ENCODE measurements at places on chromosomes 12 and 14.

DNA sequence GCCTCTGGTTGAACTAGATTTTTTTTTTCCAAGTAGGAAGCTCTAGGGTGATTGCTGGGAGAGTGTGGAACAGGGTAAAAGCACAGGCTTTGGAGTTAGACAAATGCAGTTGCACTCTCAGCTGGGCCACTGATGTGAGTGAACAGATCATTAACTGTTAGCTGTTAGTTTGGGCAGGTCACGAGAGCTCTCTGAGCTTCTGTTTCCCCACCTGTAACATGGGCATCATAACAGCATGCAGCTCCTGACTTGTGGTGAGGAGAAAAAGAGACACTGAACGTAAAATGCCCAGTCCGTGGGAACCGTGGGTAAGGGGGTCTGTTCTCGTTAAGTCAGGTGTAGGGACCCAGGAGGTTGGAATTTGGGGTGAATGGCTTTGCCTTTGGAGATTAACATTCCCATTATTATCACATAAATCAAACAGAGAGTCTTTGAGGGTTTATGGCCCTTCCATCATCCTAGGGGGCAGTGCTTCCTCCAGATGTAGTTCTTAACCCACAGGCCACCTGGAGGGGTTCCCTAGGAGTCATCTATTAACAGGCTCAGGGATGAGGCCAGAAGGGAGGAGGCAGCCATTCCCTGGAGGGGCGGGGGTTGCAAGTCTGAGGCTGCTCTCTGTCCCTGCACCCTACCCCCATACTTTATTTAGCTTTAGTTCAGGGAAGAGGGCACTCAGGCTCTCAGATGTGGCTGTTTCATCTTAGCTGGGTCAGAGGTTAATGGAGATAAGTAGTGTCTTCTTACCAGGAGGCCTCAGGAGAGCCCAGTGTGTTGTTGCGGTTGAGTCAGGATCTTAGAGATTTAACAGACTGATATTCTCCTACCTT lies 135.2 kb downstream of the DACT1 start:
- DNase-seq: no peak

DNA sequence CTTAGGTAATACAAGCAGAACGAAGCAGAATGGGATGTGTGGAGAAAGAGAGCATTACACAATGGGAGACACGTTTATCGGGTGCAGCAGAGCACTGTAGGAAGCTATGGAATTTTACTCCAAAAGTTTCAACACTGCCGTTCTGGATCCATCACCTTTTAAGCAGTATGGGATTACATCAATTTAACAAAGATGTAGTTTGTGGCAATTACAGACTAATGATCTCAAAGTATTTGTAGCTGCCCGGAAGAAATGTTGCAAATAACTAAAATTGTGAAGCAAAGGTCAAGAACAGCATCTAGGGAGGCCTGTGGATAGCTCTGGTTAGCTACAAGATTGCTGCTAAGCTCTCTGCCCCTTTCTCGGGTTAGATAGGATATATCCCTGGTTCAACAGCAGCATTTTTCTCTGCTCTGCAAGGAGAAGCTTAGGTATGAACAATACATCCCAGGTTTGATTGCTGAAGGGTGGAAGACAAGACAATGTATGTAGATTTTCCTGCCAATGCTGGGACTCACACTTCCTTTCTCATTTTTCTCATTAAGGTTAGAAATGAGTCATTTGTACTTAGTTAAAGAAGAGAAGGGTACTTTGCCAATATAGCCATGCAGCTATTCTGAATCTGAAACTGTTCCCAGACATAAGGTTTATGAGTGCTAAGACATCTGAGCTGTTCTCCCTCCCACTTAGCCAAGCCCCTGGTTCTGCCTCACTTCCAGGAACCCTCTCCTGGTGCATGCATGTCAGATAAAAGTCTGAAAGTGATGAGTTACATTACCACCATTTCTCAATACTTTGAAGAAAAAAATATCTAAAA lies 75.0 kb upstream of the HIF1A start:
- peak; percentile 13 for DNase-seq

GRCh38 chr14:46368275-46368674 lies 283.3 kb downstream of the RPL10L start:
- no peak for DNase-seq

- no peak for DNase-seq
Observed at GRCh38 chr12:24839268-24839791, 109.6 kb downstream of the BCAT1 start.

- no peak for DNase-seq
Observed at GRCh38 chr14:98946940-98947339, 325.1 kb downstream of the BCL11B start.

- DNase-seq: no peak
Observed at GRCh38 chr12:51890511-51891171, 2.7 kb downstream of the ANKRD33 start.

GRCh38 chr12:93419388-93420034 lies 22.2 kb downstream of the UBE2N start:
- peak; percentile 38 for DNase-seq

- no peak for DNase-seq
Observed at GRCh38 chr12:106715582-106715981, 58.9 kb upstream of the RIC8B start.

GRCh38 chr12:116529048-116529447 lies 30.1 kb upstream of the MAP1LC3B2 start:
- no peak for DNase-seq

DNA sequence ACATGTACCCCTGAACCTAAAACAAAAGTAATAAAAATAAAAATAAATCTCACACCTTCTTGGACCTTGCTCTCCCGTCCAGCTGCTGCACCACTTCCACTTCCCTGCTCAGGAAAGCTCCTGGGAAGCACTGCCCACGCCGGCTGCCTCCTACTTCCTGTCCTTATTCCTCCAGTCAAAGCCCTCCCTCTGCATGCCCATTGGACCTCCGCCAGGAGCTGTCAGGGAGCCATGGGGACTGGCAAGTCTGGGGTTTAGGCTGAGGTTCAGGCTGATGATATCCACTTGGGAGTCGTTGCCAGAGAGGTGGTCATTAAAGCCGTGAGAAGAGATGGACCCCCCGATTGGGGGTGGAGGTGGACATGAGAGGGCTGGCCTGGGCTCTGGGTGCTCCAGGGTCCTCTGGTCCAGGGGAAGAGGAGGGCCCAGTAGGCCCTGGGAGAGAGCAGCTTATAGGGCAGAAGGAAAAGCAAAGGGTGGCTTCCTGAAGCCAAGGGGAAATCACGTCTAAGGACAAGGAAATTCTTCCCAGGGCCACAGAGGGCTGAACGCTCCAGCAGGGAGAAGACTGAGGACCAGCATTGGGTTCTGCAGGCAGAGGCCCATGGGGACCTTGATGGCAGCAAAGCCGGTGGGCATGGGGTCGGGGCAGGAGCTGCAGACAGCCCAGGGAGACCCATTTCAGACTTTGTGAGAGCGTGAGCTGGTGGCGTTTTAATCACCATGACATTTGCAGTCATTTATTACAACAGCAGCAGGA lies 78.7 kb downstream of the FZD10 start:
- no peak for DNase-seq

DNA sequence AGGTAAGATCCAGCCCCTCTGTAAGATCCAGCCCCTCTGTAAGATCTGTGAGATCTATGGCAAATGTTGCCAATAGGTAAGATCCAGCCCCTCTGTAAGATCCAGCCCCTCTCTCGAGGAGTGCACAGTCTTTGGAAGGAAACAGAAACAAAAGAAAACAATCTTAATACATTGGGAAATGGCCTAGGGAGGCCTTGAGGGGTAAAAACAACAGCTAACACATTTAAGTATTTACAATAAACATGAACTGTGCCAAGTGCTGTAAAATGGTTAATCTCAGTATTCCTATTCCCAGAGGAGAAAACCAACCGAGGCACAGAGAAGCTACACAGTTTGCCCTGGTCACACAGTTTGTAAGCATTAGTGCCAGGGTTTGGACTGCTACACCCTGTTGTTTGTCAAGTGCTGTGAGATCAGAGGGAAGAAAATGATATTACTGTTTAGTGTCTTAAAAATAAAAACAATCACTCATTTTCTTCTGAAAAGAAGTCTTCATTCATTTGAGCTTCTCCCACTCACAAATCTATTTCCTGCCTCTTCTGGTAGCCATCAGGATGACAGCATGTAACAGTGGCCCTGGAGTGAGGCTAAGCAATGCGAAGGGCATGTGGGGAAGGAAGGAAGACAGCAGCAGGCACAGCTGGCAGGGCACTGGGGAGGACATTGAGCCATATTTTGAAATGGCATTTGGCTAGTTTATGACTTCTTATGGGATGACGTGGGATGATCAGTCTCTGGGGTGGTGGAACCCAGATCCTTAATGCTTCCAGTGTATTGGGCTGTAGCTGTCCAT lies 118.7 kb upstream of the PTPRQ start:
- no peak for DNase-seq

DNA sequence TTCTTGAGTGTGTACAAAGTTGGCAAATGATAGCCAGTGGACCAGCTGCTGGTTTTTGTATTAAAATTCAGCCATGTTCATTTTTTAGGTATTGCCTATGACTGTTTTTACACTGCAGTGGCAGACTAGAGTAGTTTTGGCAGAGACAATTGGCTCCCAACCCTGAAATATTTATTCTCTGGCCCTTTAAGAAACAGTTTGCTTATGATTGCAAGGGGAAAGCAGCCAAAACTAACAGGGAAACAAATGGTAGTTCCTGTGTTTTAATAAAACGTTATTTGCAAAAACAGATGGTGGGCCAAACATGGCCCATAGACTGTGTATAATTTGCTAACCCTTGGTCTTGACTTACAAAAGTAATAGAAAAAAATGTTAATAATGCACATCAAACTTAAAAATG lies 110.2 kb downstream of the ALX1 start:
- DNase-seq: no peak

DNA sequence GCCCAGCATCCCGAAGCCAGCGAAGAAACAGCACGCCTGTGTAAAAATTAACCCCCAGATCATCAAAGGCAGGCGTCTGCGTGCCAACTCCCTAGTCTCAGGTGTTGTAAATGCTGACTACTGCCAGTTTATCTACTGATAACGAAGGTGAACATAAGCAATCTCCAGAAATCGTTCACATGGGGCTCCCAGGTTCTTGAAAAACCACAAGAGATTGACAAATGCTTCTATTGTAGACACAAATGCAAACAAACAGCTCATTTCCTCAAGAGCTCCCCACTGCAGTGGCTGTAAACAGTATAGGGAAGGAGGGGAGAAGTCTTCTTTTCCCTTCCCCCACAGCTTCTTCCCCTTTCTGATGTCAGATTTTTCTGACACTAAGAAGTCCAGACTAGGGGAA lies 5.3 kb upstream of the PLEKHG3 start:
- peak; percentile 98 for DNase-seq

GRCh38 chr14:100348784-100349685 lies 25.9 kb downstream of the SLC25A47 start:
- DNase-seq: no peak

- no peak for DNase-seq
Observed at GRCh38 chr12:71007020-71007419, 86.5 kb upstream of the PTPRR start.

GRCh38 chr12:132827763-132828703 lies 636 bp downstream of the GOLGA3 start:
- peak; percentile 19 for DNase-seq

DNA sequence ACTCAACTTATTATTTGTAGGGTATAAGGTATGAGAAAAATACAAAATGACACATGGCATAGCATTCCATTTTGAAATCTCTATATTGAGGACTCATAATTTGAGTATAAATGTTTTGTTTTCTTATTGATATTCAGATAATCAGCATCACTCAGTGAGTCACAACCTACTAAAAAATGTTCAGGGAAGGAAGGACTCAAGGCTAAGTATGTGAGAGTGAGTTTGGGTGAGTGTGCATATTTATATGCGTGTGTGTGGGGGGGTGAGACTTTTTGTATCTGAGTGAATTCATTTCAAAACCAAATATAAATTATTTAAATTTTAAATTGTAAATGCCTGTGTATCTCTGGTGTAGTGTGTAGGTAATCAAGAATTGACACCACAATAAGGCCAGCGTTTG lies 87.8 kb upstream of the PRKD1 start:
- DNase-seq: no peak

DNA sequence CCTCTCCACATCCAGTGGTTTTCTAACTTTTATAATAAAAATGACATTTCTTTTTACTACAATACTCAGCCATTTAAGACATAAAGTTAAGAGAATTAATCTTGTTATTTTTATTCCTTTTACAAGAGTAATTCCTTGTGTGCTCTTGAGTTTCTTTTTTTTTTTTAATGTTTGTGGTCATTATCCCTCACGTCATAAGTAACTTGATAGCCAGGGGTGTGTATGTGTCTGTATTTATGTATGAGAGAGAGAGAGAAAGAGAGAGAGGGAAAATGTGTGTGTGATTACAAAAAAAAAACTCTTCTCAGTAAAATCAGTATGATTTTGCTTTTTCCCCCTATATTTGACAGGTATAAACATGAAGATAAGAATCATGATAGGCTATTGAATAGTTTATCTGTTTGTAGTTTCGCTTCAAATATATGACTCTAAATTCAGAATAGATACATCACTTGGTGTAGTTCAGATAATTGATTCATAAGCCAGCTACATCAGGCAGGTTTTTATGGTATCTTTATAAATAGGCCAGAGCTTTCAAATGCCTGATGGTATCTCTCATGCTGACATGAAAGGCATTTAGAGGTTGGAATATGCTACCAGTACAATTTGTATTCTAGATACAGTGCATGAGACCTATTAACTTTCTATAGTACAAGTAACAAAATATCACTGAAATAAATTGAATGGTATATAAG lies 34.9 kb downstream of the RERGL start:
- no peak for DNase-seq

DNA sequence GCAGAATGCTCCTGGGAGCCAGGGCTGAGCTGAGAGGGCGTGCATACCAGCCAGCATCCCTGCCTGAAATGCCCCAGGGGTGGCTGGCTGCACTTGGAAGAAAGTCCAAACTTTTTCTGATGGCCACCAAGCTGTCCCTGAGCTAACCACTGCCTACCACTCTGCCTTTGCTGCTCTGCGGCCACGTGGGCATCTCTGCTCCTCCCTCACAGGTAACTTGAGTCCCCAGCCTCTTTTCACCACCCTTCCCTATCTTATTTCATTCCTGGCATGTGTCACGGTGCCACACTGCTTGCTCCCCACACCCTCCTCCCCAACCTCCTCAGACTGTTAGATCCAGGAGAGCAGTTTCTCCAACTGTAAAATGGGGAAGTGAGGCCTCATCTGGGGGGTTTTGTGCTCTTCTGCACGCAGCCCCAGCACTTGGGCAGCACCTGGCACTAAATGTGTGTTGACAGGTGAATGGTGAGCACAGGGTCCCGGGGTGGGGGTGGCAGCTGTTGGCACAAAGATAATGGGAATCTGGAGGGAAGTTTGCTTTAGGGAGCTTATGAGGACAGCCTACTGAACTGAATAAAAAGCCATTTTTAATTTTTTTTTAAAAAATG lies 113.0 kb downstream of the GLT1D1 start:
- peak; percentile 51 for DNase-seq

GRCh38 chr14:76780058-76780345 lies 18.7 kb downstream of the VASH1 start:
- no peak for DNase-seq
